ENCODE measurements at places on chromosomes 16 and 17.

- DNase-seq = no peak
Measured at GRCh38 chr17:49915670-49916069, 53.3 kb upstream of the DLX4 start.

- DNase-seq = no peak
Measured at GRCh38 chr16:24966634-24967033, 48.5 kb downstream of the ARHGAP17 start.

DNA sequence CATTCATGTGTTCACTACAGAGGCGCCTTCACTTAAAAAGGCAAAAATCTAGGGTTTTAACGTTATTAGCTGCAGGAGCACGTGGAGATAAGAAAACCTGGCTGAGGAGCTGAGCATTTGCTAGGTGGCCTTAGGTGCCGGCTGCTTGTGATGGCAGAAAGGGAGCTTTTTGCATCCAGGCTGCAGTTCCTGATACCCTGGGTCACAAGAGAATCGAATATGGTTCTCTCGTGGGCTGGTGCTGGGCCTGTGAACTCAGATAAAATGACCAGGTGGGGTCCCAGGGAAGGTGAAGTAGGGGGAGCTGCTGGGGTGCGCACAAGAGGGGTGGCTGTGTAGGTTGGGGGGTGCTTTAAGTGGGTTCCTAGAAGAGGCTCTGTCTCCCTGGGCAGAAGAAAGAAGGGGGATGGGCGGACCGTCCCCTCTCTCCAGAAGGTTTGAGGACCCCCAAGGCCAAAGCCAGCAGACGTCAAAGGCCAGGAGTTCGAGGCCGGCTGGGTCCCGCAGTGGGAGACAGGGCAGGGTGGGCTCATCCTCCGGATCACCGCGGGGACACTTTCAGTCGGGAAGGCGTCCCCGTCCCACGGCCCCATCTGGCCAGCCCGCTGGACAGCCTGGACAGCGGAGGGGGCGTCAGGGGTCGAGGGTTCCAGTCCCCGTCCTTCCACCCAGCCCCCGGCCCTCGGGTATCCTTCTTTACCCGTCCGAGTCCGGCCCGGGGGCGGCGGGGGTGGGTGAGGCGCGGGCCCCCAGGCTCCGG lies 740 bp upstream of the CMIP start:
- DNase-seq = no peak

- peak; percentile 55 for DNase-seq
Measured at GRCh38 chr17:40323391-40324381, 14.7 kb downstream of the RARA start.

GRCh38 chr17:73189417-73190099 lies 3.3 kb upstream of the COG1 start:
- no peak for DNase-seq

GRCh38 chr16:851209-851810 lies 50.8 kb upstream of the GNG13 start:
- DNase-seq = no peak

DNA sequence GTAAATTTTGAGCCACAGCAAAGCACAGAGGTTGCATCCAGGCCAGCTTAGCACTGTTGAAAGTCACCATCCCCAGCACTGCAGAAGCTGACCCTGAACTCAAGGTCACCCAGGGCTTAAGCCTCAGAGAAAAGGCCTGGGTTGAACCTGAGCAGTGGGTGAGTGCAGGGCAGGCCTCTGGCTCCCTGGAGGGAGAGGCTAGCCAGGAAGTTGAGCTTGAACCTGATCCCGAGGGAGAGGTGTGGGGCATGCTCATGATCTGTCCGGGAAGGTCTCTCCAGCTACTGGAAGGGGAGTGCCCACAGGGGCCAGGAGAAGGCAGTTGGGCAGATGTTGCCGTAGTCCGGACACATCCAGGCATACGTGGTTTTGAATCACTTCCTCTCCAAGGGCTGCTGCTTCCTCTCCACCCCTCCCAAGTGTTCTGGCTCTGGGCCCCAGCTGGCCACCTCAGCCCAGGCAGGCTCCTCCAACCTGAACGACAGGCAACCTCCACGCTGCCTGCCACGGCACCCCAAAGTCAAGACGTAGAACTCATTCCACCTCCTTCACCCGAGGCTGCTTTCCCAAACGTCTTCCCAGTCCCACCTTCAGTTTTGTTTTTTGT lies 18.4 kb downstream of the CARHSP1 start:
- DNase-seq = no peak

- DNase-seq = peak; percentile 26
Measured at GRCh38 chr16:21946889-21947635, 6.1 kb upstream of the UQCRC2 start.

DNA sequence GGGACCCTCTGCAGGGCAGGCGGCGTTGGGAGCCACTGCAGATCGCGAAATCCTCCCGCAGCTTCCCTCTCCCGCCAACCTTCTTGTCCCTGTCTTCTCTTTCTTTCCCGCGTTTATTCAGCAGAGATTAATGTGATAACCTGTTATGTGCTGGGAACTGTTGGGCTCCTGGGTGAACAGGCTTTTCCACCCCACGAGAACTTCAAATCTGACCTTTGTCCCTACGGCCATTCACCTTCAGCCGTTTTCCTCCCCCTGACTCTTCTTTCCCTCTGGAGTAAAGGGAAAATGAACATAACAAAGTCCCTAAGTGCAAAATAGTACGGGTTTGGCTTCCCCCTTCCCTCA lies 15.2 kb upstream of the KPNA2 start:
- DNase-seq = no peak

DNA sequence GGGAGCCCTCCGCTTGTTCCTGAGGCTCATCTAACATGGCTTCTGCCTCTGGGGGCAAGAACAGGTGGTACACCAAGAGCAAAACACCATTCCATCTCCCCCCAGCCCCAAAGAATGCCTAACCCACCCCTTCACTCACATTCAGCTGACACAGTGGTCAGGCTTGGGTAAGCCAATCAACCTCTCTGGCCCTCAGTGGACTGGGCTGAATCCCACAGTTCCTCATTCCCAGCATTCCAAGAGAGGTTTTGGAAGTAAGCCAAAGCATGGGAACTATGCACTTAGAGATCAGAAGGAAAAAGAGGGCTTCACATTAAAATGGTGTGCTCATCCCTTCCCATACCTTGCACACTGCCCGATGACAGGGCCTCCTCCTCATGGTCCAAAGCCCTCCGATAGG lies 7.8 kb downstream of the PIGS start:
- no peak for DNase-seq

DNA sequence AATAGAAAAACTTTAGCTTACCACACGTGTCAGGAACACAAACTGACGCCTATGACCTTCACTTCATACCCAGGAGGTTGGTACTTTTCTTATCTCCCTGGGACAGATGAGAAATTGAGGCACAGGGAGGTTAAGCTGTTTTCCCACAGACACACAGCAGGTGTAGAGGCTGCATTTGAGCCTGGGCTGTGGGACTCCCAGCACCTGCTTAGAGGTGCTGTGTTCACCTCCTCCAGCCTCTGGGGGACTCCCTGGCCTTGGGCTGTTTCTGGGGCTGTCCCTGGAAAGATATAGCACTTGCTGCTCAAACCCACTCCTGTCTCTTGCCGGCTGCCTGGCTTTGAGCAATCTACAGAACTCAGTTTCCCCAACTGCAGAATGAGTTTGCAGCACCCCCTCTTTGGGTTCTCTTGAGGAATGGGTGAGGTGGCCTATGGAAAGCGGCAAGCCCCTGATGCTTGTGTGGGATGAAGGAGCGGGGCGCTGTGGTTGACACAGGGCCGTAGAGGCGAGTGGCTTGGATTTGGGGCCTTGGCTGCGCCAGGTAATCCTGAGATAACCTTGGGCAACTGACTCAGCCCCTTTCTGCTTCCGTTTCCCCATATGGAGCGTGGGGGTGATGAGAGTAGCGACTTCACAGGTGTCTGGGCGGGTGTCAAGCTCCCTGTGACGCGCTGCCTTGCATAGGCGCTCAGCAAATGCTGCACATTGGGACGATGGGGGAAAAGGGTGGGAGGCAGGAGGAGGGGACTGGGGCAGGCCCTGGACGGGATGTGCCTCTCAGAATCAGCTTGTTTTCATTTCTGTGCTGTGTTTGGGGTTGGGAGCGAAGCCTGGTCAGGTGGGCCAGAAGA lies 104.5 kb upstream of the CIBAR2 start:
- no peak for DNase-seq

DNA sequence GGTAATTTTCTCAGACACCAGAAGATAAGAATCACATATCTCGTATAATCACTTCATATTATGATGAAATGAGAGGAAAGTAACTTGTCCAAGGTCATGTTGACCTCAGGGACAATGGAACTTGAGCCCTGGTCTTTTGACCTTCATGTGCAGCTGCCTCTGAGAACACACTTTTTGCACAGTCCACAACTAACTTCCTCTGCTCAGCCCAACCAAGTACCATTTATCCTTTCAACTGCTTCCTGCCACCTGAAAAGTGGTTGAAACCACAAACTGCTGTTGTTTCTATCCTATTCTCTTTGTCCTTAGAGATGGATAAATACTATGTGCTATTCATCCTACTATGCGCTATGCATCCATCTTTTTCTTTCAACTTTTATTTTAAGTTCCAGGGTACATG lies 2.3 kb upstream of the CCL1 start:
- DNase-seq = no peak

DNA sequence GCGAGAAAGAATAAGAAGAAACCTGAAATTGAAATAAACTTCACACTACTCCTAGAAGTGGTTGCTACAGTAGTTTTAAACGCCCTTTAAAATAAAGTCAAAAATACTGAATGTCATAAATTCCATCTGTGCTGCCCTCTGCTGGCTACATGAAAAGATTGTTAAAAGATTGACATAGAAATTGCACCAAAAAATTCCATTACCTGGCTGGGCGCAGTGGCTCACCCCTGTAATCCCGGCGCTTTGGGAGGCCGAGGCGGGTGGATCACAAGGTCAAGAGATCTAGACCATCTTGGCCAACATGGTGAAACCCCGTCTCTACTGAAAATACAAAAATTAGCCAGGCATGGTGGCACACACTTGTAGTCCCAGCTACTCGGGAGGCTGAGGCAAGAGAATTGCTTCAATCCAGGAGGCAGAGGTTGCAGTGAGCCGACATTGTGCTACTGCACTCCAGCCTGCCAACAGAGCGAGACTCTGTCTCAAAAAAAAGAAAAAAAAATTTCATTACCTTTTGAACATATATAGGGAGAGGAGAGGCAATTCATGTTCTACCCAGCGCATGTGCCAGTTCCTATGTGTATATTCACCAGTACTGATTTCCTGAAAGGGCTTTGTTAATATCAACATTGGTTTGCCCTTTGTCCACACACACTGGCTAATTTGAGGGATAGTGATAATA lies 36.5 kb downstream of the CYTH1 start:
- DNase-seq = peak; percentile 43

GRCh38 chr17:80938556-80938955 lies 53.1 kb upstream of the CHMP6 start:
- no peak for DNase-seq

GRCh38 chr17:50922107-50922506 lies 56.0 kb upstream of the TOB1 start:
- no peak for DNase-seq

DNA sequence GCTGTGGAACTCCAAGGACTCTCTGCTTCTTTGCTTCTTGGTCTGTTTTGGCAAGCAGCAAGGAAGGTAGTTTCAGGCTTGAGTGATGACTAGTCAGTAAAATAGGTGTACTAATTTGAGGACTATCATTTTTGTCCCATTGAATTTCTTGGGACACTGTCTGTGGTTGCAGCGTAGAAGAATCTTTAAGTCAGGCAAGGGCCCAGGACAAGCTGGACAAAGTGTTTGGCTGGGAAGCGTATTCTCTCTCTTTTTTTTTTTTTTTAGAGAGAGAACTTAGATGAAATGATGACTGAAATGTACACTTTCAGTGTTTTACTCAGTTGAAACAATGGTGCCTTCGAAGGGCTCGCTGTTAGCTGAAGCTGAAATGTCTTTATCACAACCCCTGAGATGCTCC lies 105.0 kb downstream of the BANP start:
- no peak for DNase-seq

DNA sequence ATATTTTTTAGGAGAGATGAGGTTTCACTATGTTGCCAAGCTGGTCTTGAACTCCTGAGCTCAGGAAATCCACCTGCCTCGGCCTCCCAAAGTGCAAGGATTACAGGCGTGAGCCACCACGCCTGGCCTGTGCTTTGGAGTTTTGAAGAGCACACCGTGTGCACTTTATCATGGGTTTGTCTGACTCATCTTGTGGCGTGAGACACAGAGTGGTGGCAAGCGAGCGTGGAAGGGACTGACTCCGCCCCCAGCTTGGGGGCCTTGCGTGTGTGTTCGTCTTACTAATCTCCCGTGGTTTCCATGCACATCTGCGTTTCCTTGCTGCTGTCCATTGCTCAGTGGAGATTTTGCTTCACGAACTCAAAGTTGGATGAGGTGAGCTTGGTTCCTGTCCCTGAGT lies 22.9 kb downstream of the CRAMP1 start:
- peak; percentile 12 for DNase-seq

DNA sequence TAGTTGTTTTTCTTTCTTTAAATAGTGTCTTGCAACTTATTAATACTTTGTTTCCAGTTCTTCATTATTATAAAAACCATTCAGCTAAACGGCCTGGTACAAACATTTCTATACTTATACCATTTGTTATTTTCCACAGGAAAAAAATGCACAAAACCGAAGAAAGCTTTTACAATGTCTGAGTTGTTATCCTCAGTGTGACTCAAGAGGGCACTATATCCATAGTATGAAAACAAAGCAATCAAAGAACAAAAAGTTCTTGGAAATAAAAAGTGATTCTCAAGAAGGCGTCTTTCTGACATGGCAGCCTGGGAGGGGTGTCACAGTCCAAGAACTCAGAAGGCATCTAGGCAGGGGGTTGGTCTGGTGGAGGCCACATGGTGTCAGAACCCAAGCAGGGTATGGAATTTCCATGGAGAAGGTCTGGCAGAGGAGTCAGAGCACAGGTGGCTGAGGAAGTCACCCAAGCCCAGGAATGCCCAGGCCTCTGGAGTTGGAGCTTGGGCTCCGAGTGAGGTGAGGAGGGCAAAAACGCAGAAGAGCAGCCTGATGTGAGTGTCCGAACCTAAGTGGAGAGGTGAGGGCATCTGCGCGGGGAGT lies 70.9 kb upstream of the ATP2A3 start:
- no peak for DNase-seq

- DNase-seq = no peak
Measured at GRCh38 chr17:56779322-56779721, 54.4 kb downstream of the C17orf67 start.

GRCh38 chr16:88550246-88550661 lies 19.9 kb upstream of the ZC3H18 start:
- no peak for DNase-seq

Data from stimulated activated CD4-positive, alpha-beta T cell treated with anti-CD3 and anti-CD28 coated beads, Interleukin-2, amount 100 ng/mL, for 24 hours (primary cell).